GM23248 (cell line): ENCODE measurements at places on chromosomes 7 and 10. TPM values are rescaled to one million over a fixed set of nuclear protein-coding genes. Genes with fewer than 3 reads are reported as not detected.

NUTM2A gene
- 0.11 and 1.0 TPM in 2 replicates for total RNA-seq

ADAM22 gene
- total RNA-seq = 0.54 TPM in 1 of 2 replicates, not detected in the other

CHAT gene
- total RNA-seq = not detected in 2 replicates

CALHM3 gene
- total RNA-seq = not detected in 2 replicates

BMPER gene
- 85.2 and 97.3 TPM in 2 replicates for total RNA-seq

INSYN2A gene
- 0.43 and 0.51 TPM in 2 replicates for total RNA-seq

SPDYE5 gene
- total RNA-seq = not detected in 2 replicates

SMKR1 gene
- total RNA-seq = not detected in 2 replicates

SVIL gene
- total RNA-seq = 6.6 and 7.3 TPM in 2 replicates

NKX2-3 gene
- not detected in 2 replicates for total RNA-seq

GIMAP4 gene
- total RNA-seq = not detected in 2 replicates

FFAR4 gene
- not detected in 2 replicates for total RNA-seq

FEZF1 gene
- not detected in 2 replicates for total RNA-seq

IFIT3 gene
- 10.9 and 19.0 TPM in 2 replicates for total RNA-seq

ARF5 gene
- total RNA-seq = 263 and 269 TPM in 2 replicates

PPP1R17 gene
- not detected in 2 replicates for total RNA-seq

- peak; percentile 68 for DNase-seq
Measured at GRCh38 chr7:135501402-135501801, 8.5 kb downstream of the CNOT4 start.

DNA sequence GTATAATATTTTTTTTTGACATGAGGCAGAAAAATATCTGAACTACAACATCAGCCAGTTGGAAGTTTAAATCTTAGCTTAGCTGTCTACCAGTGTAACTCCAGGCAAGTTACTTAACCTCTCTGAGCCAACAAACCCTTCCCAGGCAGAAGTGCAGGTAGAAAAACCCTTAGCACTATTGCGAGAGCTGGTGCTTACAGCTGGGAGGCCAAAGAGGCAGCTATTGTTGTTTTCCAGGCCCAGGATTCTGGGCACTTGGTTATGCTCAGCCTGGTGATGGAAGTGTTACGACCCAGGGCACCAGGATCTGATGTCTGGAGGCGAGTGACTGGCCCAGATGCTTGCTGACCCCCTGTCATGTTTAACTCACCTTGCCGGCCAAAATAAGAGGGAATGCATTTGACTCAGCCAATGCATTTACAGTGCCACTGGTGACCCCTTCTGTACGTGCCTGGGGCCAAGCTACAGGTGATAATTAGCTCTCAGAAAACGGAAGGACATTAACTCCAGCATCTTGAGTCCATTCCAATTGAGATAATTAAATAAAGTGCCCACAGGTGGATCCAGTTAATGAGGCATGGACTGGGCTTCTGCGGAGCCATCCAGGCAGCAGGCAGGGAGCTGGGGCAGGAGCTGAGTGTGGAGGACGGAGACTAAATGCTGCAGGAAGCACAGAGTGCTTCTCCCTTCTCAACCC, 126.5 kb upstream of the HABP2 start:
- no peak for DNase-seq

DNA sequence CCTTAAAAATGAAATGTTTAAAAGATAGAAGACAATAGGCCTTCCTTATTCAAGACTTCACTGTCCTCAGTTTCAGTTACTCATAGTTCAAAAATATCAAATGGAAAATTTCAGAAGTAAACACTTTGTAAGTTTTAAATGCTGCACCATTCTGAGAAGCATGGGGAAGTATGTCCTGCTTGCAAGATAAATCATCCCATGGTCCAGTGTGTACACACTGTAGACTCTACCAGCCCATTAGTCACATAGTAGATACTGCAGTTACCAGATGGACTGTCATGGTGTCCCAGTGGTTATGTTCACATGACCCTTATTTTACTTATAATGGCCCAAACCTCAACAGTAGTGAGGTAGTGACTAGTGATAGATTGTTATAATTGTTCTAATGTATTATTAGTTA, 69.5 kb downstream of the PTPN12 start:
- no peak for DNase-seq

GRCh38 chr10:3239066-3239919, 66.7 kb upstream of the PITRM1 start:
- DNase-seq = peak; percentile 78

DNA sequence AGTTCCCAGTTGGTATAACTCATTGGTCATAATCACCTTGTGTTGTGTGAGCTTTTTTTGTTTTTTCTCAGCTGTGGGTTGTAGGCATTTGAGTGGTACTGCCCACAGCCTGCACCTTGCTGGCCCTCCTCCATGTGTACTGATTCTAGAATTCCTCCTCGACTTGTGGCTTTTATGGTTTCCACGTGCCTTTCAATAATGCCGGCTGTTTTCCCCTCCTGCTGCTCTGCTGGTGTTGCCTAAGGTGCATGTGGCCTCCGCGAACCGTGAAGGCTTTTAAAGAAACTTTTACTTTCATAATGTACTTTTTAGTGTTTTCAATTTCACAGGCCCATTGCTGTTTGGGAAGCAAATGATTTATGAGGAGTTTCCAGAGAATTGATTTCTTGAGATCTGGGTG, 518.0 kb downstream of the REEP3 start:
- no peak for DNase-seq

DNA sequence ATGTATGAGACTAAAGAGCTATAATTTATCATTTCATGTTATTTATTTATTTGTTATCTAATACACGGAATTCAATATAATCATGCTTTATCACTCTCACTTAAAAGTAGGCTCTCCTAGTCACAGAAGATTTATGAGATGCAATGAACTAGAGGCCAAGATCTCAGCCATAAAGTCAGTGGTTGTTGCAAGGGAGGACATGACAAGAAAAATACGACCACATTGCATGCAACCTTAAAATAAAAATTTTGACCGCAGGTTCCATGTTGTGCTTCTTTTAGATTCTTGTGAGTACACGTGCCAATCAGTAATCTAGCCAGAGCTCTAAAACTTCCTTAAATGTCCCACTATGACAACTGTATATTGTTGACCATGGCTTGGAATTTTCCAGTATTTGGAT, 75.9 kb upstream of the SP8 start:
- no peak for DNase-seq

GRCh38 chr10:10911471-10911921, 106.2 kb upstream of the CELF2 start:
- DNase-seq = peak; percentile 89

- no peak for DNase-seq
Measured at GRCh38 chr10:114839901-114840300, 18.3 kb downstream of the FHIP2A start.

- DNase-seq = peak; percentile 27
Measured at GRCh38 chr10:117137911-117138642, at the start of gene VAX1. Gene VAX1, minus strand, starts transcription at chr10:117138270. Its CDS starts 214 bp downstream, at chr10:117138056.

DNA sequence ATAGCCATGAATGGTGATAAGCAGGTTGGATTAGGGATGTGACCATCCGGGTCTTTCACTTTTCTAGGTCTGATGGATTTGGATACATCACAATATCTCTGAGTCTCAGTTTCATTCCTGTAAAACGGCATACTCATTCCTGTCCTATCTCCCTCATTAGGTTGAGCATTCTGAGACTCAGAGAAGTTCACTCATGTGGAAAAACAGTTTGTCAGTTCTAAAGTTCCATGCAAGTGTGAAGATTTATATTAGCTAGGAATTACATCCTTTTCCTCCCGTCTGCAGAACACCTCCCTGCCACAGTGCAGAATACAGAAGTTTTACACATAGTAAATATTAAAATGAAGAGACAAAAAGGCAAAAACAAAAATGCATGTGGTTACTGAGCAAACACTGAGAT, 94.2 kb upstream of the SLC25A13 start:
- no peak for DNase-seq

DNA sequence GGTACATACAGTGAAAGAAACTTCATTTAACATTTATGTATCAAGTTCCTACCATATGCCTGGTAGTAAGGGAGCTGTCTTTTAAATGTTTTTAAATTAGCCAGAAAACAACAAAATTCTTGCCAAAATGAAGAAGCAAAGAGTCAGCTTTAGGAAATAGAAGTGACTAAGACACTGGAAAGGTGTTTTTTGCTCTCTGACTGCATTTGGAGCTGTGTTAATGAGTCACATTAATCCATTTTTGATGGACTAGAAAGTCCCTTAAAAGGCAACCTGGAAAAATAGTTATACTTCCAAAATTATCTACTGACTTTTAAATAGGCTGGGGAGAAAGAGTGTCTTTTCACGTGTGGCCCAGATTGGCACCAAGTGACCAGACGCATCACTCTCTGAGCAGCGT, 3.9 kb upstream of the COL17A1 start:
- DNase-seq = peak; percentile 15

- no peak for DNase-seq
Measured at GRCh38 chr7:22183522-22184280, 173.3 kb downstream of the RAPGEF5 start.

- DNase-seq = no peak
Measured at GRCh38 chr10:8393531-8393930, 339.0 kb downstream of the GATA3 start.

DNA sequence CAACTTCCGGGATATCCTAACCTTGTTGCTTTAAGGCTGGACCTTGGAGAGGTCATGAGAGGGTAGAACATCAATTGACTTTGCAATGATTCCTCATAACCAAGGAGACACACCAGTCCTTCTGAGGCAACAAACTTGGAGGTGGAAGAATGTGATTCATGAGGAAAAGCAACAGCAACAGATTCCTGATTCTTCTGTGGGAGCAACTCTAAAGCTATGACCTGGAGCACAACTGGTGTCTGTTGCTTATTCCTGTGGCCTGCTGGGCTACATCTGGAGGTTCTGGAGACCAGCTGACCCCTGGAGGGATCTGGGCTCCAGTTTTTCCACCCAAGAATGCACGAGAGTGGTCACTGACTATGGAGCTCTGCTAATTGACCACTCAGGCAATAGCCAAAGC, 116.6 kb downstream of the CREB5 start:
- DNase-seq = peak; percentile 75
